ENCODE measurements at places on chromosomes 16 and 17.

DNA sequence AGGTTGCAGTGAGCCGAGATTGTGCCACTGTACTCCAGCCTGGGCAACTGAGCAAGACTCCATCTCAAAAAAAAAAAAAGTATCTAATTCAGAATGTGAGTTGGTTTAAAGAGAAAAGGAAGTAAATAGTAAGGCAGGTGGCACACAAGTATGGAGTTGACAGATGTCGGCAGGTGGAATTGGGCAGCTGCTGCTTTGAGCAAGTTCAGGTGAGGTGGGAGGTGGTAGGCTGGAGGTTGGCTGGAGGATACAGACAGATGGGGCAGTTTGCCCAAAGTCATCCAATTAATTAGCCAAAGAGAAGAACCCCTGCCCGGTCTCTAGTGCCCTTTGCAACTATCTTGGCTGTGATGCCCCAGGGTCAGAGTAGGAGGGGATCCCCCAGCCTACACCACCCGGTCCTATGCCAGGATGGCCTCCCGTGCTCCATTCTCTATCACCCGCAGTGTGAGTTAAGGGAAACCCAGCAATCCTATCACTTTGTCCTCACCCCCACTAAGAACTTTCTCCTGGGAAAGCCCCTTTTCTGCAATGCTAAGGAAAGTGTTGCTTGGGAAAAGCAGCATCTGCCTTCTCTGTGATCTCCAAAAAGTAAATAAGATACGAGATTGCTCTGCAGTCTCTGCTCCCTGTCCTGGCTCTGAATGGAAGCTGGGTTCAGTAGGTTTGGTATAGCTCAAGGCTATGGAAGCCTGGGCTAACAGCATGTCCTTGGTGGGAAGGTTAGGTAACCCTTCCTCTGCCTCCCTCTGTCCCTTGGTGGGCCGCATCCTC, 32.2 kb downstream of the SLC12A3 start:
- DNase-seq, result no peak

DNA sequence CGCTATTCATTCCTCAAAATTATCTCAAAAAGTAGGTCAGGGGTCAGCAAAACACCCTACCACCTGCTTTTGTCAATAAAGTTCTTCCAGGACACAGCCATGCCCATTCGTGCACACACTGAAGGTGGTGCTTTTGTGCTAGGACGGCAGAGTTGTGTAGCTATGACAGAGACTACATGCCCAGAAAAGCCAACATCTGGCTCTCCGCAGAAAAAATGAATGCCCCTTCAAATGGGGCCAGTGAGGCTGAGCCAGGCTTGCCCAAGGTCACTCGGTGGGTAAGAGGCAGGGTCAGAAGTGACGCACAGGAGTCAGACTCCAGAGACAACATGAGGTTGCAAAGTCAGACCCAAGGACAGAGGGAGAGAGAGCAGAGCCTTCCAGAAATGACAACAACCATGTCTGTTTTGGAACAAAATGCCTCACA, 200.1 kb downstream of the XYLT1 start:
- DNase-seq, result no peak

- no peak for DNase-seq
Measured at GRCh38 chr16:87806641-87807546, 41.1 kb upstream of the KLHDC4 start.

DNA sequence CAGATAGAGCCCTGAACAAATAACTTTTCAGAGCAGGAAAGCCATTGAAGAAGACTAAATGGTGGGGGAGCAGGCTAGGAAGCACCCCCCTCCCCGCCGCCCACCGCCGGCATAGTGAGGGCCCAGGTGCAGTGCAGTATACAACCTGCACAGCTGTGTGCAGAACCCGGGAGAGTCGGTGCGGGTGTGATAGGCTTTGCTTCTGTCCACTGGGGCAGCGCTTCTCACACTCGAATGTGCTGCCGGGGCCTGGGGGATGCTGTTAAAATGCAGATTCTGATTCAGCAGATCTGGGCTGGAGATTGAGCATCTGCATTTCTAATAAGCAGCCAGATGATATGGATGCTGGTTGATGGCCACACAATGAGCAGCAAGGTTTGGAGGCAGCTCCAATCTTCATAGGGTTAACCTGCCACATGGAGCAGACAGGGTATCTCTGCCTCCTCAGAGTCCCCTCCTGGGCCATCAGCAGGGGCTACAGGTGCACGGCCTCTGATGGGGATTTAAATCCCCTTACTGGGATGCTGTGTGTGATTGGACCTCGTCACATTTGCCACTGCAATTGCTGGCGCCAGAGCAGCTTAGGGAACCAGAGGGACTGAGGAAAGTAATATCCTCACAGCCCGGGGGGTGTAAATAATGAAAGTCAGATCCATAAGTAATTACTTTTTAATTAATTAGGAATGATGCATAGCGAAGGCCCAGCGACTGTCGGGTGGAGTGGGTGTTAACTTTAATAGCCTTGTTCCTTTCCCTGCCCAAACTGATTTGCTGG, 172.0 kb upstream of the RPL38 start:
- no peak for DNase-seq

DNA sequence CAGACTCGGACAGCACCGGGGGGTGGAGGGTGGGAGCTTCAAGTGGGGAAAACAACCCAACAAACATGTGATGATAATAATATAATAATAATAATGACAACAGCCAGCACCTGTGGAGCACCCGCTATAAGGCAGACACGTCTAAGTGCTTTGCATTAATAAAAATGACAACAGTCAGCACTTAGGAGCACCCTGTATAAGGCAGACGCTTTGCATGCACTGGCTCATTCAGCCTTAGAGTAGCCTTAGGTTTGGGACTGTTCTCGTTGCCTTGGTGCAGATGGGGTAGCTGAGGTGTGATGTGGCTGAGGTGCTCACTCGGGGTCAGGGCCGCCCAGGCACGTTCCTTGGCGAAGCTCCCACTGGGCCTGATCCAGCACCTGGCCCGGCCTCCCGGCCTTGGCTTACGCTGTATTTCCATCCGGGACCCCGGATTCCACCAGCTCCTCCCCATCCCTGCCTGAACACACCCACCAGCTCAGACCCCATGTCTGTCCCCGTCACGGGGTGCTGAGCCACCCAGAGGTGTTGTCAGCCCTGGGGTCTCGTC, 144.0 kb upstream of the CIBAR2 start:
- DNase-seq, result no peak

- peak; percentile 54 for DNase-seq
Measured at GRCh38 chr17:66459811-66460270, 157.4 kb downstream of the PRKCA start.

DNA sequence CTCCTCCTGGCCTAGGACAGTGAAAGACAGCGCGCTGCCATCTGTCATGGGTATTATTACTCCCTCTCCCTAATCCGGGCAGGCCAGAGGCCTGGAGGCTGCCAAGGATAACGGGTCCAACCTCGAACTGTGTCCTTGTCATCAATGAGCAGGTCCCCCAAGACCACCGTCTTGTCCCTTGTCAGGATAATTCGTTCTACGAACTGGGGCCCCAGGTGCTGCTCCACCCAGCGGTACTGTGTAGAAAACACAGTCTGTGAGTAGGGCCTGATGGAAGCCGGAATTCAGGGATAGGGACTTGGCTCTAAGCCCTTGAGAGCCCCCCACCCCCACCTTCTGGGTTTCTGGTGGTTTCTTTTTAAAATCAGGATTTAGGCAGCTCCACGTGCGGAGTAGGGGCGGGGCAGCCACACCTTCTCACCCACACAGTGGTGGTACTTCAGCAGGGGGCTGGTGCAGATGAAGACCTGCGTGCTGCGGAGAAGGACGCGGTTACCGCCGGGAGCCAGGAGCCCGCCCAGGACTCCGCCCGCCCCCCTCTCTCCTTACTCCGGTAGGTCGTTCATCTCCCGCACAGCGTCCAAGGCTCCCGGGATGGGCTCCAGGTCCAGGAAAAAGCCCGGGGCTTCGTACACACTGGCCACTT, 787 bp downstream of the NT5C start:
- peak; percentile 31 for DNase-seq

DNA sequence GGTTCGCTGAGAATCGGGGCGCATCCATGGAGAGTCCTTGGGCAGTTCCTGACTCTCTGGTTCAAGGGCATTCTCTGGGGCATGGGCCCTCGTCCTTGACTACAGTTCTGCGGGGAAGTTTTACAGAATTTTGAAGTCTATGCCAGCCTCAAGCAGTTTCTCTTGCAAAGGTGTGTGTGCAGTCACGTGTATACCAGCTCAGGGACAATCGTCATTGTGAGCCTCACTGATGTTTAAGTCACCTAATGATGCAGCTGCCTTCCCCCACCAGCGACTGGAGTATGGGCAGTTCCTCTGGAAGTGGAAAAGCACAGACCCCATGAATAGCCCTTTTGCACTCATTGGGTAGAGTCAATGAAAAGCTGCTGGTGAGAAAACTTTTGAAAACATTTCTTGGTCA, 1.3 kb downstream of the PLCG2 start:
- no peak for DNase-seq

GRCh38 chr17:6394055-6394606, 40.8 kb downstream of the AIPL1 start:
- DNase-seq, result no peak

- DNase-seq, result no peak
Measured at GRCh38 chr16:86297391-86297790, 212.9 kb upstream of the FOXF1 start.

- peak; percentile 59 for DNase-seq
Measured at GRCh38 chr17:43694081-43694870, 32.6 kb upstream of the MEOX1 start.

All from foreskin melanocyte (primary cell).